ENCODE measurements at places on chromosomes 6 and 20.

DNA sequence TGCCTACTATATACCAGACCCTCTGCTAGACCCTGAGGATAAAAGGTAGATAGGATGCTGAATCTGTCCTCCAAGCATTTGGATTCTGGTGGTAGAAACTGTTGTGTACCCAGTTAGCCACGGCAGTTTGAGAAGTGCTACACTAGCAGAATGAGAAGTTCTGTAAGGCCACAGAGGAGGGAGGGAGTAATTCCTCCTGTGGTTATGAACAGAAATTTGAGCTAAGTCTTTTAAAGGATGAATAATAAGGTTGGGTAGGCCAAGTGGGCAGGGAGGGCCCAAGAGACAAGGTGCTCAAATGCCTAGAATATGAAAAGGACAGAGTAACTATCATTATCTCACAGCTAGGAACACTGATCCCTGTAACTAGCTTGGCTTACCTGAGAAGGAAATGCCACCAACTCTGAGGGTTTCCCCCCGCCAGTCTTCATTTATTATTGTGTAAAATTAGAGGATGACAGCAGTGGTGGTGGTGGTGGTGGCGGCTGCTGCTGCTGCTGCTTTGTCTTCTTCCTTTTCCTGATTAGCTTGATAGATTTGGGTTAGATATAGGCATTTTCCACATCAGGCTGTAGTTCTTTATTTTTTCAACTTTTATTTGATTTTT lies 243.3 kb downstream of the PRL start:
- no peak for DNase-seq

- no peak for DNase-seq
Observed at GRCh38 chr20:62772990-62773844, 23.1 kb upstream of the MRGBP start.

GRCh38 chr20:36065427-36065998 lies 89.0 kb upstream of the EPB41L1 start:
- DNase-seq: no peak

- DNase-seq: no peak
Observed at GRCh38 chr6:125082908-125083683, 70.5 kb upstream of the TPD52L1 start.
